ENCODE measurements at places on chromosomes 12 and 14.

GRCh38 chr12:54352891-54353874 is 11.1 kb downstream of the GPR84 start:
- no peak for DNase-seq

DNA sequence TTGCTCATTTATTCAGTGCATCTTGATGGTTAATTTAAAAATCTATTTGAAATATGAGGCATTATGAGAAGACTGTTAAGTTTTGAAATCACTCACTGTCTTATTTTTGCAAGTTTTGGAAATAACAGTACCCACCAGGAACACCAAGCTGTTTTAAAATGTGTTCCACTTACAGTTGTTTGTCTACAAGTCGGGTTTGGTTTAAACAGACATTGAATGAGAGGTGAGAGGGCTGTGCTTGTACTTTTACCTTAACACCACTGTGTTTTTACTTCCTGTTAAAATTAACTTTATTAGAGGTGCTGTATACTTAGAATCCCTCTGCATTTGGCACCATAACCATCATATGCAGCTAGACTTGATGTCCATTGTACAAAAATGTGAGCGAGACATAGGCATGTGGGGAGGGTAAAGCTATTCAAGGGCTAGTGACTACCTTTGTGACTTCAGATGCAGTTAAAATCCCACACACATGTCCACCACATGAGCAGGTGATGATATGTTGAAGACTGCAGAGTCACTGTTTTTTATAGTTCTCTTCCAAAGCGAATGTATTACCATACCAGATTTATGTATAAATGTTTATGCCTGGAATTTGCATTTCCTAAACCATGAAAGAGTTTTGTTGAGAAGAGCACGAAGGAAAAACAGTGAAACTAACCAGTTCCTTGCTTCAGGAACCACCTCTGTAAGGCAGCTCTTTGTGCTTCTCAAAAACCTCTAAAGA is 12.9 kb downstream of the ELK3 start:
- no peak for DNase-seq

GRCh38 chr12:45439039-45439438 is 223.1 kb downstream of the ANO6 start:
- DNase-seq, result no peak

- DNase-seq, result no peak
Observed at GRCh38 chr14:36516719-36517241, 3.3 kb downstream of the NKX2-1 start.

GRCh38 chr14:96666088-96666487 is 131.1 kb upstream of the VRK1 start:
- no peak for DNase-seq

GRCh38 chr14:24859559-24859958 is 190.4 kb downstream of the STXBP6 start:
- DNase-seq, result no peak

- no peak for DNase-seq
Observed at GRCh38 chr12:121222847-121223246, 12.9 kb downstream of the P2RX4 start.

DNA sequence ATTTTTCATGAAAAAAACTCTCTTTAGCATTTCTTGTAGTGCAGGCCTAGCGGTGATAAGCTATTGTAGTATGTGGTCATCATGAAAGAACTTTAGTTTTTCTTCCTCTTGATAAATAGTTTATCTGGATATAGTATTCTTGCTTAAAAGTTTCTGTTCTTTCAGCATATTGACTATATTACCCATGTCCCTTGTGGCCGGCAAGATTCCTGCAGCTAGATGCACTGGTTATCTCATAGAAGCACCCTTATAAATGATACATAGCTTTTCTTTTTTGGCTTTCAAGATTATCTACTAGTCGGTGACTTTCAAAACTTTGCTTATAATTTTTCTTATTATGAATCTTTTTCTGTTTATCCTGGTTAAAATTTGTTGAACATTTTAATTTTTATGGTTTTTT is 234.8 kb downstream of the ALG10 start:
- no peak for DNase-seq

- no peak for DNase-seq
Observed at GRCh38 chr12:96334502-96334901, 65.7 kb downstream of the CDK17 start.

DNA sequence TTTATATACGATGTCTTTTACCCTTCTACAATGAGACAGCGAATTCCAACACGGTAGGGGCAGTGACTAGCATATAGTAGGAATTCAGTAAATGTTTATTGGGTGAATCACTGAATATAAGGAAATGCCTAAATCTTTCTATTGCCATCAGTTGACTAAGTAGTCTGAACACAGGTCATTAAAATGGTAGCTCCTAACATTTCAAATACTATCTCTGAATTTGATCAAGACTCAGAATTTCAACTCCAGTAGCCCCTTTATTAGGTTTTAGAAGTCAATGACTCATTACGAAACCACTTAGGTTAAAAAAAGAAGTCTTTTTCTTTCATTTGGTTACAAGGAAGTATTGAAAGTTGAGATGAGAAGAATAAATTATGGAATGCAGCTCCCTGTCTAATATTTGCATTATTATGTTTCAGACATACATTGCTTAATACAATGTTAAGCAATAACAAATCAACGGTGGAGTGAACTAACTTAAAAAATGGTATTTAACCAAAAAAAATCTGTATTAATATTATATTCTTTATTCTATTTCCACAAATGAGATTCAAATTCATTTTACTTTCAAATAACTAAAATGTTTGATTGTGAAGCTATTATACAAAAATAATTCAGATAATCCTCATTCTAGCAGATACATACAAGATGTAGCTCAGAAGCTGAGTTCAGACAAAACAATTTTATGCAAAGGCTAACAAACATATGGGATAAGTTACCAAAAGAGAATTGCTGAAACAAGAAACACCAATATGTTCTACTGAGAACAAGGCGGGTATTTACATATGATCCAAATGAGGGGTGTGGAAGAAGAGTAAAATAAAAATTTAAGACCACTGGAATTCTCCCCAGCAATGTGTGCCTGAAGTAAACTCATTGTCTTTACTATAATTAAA is 302.7 kb downstream of the CEP128 start:
- no peak for DNase-seq

- peak; percentile 77 for DNase-seq
Observed at GRCh38 chr14:106372870-106373652, 846.7 kb downstream of the TMEM121 start.

GRCh38 chr12:20807192-20808080 is 3.1 kb upstream of the SLCO1B3 start:
- no peak for DNase-seq

GRCh38 chr14:105213361-105213760 is 32.2 kb upstream of the NUDT14 start:
- no peak for DNase-seq

GRCh38 chr14:68890173-68890931 is 88.8 kb downstream of the ACTN1 start:
- DNase-seq, result no peak

DNA sequence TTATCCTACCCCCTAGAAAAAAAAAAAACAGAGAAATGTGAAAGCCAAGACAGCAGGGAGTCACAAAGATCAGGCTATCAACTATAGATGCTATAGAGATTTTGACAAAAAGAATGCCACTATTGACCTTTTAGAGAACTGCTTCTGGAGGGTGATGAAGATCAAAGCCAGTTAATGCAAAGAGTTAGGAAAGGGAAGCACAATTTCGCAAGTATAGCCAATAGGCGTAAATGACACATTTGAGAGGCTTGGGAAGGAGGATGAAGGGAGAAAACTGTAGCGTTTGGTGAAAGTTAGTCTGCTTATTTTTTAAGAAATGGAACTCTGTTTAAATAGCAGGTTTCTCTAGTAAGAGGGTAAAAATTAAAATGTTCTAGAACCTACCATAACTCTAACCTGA is 190.7 kb downstream of the DUSP6 start:
- DNase-seq, result no peak

DNA sequence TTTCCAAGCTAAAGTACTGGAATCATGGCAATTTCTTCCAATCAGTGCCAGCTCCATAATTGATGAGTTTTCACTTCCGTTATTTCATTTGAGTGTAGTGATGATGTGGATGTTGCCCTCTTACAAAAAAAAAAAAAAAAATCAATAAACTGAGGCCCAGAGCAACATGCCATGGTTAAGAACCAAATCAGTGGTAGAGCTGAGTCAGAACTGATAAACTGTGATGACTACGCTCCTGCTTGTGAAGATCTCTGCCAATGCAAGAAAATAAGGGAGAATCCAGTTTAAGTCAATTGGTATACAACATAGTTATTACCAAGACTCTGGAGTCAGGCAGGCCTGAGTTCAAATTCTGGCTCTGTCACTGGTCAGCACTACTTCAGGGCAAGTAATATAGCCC is 102.7 kb downstream of the GPR135 start:
- DNase-seq, result no peak

DNA sequence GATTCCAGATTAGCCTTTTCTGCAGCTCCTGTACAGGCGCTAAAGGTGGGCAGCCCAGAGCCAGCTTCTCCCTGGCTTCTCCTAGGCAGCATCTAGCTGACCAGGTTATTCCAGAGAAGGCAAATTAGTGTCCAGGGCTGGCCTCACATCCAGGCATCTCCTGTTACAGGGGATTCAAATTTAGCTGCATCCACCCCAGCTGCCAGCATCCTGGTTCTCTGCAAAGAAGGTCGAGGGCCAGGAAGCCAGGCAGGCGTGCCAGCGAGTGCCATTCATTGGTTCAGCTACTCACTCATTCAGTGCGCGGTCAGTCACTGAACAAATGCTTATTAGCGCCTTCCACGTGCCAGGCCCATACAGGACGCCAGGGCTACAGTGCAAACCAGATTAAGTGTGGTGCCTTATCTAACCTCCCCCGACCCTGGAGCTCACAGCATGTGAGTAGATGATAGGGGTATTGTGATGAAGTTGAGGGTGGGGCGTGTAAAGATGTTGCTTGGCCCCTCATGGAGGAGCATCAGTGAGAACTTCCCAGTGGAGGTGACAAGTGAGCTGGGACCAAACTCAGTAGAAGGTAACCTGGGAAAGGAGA is 15.7 kb upstream of the FAM222A start:
- no peak for DNase-seq

GRCh38 chr12:116324654-116325335 is 47.3 kb upstream of the MED13L start:
- no peak for DNase-seq

DNA sequence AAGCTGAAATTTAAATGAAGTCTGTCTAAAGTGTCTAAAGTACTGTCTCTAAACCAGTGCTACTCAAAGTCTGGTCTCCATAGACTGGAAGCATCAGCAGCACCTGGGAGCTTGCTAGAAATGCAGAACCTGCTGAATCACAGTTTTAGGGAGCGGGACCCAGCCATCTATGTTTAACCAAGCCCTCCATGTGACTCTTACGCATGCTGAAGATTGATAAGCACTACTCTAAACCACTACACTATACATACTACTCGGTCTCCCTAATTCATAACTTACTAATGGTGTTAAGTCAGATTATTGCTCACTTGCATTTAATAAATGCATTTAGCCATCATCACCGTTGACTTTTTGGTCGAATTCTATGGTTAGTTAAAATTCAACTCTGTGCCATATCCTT is 88.8 kb downstream of the SLC25A21 start:
- no peak for DNase-seq

DNA sequence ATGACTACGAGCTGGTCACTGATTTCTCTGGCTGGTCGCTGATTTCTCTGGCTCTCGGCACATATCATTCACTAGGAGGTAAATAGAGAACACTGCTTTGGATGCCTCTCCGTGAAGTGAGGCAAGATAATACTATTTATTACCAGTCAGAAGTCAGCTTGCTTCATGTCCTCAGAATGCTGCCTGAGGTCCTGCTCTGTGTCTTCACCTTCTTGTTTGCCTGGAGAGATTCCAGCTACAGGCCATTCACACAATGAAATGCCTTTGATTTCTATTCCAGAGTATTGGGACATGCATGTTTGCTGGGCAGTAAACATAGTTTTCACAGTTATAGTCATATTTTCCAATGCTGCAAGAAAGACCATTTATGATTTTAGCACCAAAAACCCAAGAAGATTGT is 106.7 kb downstream of the AEBP2 start:
- DNase-seq, result no peak

- no peak for DNase-seq
Observed at GRCh38 chr14:60344751-60345150, 95.7 kb downstream of the PPM1A start.

DNA sequence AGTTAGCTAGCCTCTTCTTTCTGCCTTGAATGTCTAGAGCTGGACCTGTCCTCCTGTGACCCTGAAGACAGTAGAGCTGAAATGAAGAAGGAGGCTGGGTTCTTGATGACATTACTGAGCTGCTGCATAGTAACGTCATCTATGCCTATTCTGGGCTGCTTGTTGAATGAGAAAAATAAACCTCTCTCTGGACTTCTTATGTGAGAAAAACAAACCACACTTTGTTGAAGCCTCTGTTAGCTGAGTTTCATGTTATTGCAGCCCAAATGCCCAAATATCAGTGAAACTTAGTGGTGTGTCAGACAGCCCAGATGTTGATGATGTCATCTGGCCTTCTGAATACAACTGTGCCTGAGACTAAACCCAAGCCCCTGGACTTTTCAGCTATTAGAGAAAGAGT is 67.0 kb upstream of the MAX start:
- no peak for DNase-seq

- DNase-seq, result no peak
Observed at GRCh38 chr14:101548710-101549109, 12.6 kb upstream of the DIO3 start.

- DNase-seq, result no peak
Observed at GRCh38 chr14:30035361-30035760, 107.7 kb upstream of the PRKD1 start.

DNA sequence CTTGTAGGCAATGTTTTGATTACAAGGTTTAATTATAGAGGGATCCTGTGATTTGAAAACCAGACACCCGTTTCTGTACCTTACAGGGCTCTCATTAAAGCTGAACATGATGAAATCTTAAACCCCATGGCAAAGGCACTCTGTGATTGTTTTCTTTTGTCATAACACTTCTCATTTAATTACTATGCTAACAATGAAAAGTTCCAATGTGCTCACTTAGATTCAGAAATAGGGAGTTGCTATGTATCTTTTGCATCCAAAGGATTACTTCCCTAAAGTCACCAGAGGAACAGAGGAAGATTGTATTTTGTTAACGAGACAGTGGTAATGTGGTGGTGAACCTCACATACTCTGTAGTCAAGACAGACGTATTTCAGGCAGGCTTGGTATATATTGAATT is 81.5 kb upstream of the MYF6 start:
- no peak for DNase-seq

- no peak for DNase-seq
Observed at GRCh38 chr12:113862590-113863454, 103.3 kb downstream of the RBM19 start.

DNA sequence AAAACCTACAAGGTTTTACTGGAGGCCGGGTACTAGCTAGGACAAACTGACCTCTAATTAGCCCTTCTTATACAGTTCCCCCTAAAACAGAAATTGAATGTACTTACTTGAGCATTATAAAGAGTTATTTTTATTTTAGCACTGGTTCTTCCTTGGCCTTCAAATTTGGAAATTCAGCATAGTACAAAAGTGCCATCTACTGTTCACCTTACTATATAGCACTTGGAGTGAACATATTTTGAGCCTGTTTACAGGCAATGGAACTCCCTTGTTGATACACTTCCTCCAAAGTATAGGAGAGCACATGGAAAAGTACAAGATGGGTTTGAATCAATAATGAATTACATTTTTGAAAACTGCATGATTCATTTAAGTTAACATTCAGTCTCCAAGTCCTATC is 3.9 kb upstream of the POC1B start:
- no peak for DNase-seq

GRCh38 chr14:45492876-45493275 is 239.9 kb upstream of the MIS18BP1 start:
- DNase-seq, result no peak

Measured in memory B cell (primary cell).